Psoas muscle (tissue), 8 donors: ENCODE measurements at places on chromosomes 4 and X. TPM values are rescaled to one million over a fixed set of nuclear protein-coding genes. Genes with fewer than 3 reads are reported as not detected.

- DNase-seq = no peak
These were observed 82.6 kb upstream of the MAOA start for GRCh38 chrX:43573441-43574015.

DNA sequence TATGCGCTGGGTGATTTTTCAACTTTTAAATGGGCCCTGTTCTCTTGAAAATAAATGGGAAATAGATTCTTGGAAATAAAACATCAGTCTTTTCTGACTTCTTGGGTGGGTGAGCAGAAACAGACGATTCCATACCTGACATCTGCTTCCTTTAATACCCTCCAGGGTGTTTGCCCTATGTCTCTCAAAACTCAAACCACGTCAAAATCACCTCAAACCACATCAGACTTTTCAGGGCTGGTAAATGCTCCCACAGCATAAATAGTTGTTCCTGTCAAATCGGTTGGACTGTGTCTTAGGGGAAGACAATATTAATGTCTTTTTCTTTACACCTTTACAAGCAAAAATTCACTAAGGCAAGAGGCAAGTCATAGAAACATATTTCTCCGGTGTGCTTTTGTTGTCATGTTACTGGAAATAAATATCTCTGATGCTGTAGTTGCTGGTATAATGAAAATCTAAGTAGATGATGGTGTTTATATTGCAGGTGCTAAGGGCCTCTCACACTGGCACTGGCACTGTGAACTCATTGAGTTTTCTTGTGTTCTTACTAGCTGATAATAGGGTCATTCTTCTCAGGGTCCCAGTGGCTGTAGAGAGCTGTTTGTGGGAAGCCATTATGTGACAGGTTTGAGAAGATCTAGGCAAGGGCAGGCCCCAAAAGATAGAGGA lies 380.4 kb downstream of the RAPGEF2 start:
- DNase-seq = no peak

GRCh38 chrX:153969904-153970356 lies 1.7 kb downstream of the HCFC1 start:
- DNase-seq = peak; percentile 72

GRCh38 chr4:102585329-102585728 lies 84.2 kb downstream of the NFKB1 start:
- DNase-seq = no peak

DNA sequence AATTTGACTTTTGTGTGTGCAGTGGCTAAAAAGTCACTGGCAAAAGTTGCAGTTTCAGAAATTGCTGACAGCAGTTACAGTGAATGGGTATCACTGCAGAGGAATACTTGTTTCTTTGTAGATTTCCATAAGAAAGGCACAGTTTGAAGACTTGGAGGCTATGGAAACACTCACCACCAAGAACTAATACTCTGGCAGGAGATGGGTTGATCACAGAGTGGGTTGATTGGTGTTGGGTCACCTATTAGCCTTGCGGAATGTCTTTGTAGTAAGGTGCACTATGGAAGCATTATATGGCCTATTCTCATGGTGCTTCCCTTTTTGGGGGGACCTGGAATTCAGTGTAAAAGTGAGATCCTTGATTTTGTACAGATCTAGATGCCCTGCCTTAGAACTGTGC lies 502.8 kb downstream of the CFAP47 start:
- no peak for DNase-seq

DNA sequence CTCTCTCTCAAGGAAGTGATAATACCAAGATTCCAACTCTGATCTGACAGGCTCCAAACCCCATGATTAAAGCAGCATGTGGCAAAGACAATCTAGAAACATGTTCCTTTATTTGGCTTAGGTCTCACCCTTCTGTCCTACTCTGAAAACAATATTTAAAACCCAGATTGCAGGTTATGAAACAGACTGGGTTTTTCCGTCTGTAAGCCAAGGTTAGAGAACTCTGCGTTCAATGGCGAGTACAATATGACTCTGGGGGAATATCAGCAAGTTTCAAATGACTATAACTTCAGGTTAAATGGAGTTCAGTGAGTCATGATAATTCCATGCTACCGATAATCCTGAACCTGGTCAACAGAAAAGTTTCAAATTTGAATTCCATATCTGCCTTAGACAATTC lies 50.8 kb downstream of the ANAPC10 start:
- DNase-seq = no peak

Gene COL25A1
- 0.52 TPM for total RNA-seq
